NCI-H82 (cell line): ENCODE measurements at places on chromosomes 2 and 18.

DNA sequence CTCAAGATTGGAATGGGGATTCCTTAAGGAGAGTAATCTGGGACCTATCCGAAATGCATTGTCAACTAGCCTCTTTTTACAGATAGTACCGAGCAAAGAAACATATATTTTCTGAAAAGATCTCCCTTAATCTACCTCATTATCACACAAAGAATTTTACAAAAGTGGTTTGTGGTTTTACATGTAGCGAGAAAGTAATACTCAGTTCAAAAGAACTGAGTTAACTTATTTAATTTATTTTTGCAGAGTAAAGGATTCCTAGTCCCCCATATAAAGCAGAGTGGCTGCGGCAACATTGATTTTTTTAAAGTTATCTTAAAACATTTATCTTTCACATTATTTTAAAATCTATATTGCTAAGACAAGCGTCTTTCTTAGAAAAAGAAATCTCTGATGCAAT lies 15.9 kb upstream of the SOS1 start:
- DNase-seq = no peak

DNA sequence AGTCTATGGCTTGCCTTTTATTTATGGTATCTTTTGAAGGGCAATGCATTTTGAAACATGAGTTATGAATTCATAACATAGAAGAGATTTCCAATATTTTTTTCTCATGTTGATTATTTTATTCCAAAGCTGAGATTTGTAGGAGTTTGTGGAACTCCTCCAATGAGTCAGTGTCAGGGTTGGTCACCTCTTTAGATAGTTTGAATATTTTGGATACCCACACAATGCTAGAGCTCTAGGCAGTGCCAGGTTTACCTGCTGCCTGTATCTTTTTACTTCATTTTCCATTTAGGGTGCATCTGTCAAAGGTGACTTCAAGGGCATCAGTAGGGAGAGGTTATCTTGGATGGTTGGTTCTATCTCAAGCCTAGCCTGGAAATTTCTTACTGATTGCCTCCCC lies 152.7 kb downstream of the CERS6 start:
- DNase-seq = no peak

DNA sequence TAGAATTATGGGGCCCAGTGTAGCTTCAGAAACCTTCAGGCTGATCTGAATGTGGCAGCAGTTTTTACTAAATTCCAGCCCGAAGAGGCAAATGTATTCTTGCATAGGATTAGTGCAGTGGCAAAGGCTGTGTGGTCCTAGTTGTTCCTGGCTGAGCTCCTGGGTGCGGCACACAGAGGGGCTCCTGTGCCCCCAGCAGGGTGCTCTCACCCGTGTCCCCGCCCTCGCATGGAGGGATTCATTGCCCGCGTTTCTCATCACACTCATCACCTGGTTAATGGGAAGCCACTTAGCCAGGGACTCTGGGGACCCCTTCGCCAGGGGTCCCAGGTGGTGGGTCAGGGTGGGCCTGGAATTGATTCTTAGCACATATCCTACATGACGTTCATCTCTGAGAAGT lies 3.9 kb downstream of the KCNG2 start:
- DNase-seq = no peak

- DNase-seq = no peak
These were observed 2108.8 kb upstream of the PIK3C3 start for GRCh38 chr18:39846265-39846664.

- peak; percentile 29 for DNase-seq
These were observed 1.8 kb downstream of the BARD1 start for GRCh38 chr2:214807653-214808052.

- no peak for DNase-seq
These were observed 9.1 kb downstream of the MPPE1 start for GRCh38 chr18:11899063-11899462.

- DNase-seq = peak; percentile 21
These were observed 43.2 kb downstream of the ZBTB7C start for GRCh38 chr18:48365965-48366364.

- DNase-seq = no peak
These were observed 1.7 kb upstream of the PRKD3 start for GRCh38 chr2:37326285-37326684.

DNA sequence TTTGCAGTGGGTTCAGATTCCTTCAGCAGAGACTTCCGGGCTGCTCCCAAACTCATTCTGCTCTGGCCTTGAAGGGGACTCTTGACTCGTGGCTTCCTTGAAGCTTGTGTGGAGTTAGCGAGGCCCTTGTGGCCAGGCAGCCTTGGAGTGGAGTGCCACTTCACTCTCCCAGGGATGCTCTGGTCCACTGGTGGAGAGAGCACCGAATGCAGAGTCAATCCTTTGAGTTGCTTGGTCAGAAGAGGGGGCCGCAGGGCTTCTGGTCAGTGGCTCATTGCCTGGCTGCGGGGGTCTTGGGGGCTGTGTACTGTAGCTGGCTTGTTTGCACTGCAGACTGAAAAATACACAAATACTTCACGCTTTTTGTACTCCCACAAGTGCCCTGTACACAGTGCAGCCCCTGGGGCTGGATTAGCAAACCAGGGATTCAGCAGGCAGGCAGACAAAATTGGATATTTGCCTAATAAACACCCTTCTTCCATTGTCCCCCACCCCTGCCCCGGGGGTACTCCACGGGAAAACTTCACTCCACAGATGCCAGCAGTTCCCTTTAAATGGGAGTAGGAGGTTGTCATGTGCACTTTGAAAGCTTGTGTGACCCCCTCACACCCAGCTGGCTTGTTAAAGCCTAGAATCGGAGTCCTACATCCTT lies 3.2 kb downstream of the GLI2 start:
- DNase-seq = no peak

GRCh38 chr2:99487906-99488305 lies 1.9 kb downstream of the REV1 start:
- no peak for DNase-seq
